ENCODE measurements at places on chromosomes 1 and 21.

DNA sequence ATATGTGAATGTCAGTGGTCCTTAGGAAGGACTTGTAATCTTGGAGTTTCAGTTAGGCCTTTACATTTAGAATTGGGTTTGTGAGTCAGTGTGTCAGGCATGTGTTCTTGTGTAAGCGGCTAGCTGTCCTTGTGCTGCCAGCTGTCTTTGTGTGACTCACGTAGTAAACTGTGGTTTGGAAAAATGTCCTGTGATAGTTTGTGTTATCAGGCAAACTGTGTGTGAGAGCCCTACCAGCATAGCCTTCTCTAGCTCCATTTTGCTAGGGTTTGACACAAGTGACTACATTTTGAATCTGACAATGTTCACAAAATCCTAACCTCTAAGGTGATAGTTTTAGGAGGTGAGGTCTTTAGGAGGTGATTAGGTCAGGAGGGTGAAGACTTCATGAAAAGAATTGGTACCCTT, 6.9 kb upstream of the SLC35D1 start:
- DNase-seq: peak; percentile 89

GRCh38 chr1:225896937-225897549, 8.1 kb upstream of the LEFTY1 start:
- no peak for DNase-seq

- DNase-seq: no peak
These were observed 18.1 kb downstream of the ALDH9A1 start for GRCh38 chr1:165680303-165680702.

DNA sequence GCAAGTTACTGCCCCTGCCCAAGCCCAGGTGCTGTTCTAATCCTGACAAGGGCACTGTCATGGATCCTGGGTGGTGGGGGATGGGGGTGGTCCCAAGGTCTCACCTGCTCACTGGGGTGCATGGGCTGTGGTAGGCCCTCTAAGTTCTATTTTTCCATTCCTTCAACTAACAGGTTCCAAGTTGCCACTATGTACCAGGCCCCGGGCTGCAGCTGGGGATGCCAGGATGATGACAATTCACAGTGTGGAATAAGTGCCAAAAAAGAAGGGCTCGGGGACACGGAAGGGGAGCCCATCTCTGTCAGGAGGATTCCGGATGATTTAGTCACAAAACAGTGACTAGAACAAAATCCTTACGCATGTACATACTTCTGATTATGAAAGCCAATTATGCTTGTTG, 76.0 kb downstream of the STUM start:
- no peak for DNase-seq

DNA sequence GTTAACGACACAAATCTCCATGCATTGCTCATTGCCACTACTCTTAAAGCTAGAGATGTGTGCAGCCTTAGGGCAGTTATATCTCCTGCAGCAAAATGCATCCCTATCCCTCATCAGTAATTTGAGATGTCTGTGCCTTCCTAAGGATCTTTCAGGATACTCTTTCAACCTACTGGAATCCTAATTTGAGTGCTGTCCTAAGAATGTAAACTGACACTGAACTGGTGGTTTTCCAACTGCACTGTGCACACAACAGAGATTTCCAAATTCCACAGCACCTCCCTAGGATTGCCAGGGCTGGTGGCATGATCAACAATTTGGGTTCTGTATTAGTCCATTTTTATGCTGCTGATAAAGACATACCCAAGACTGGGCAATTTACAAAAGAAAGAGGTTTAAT, 193.9 kb downstream of the LTN1 start:
- DNase-seq: no peak

- no peak for DNase-seq
These were observed 6.0 kb upstream of the TGFBR3 start for GRCh38 chr1:91891969-91892368.

GRCh38 chr1:220283625-220284024, 11.4 kb upstream of the RAB3GAP2 start:
- DNase-seq: no peak

DNA sequence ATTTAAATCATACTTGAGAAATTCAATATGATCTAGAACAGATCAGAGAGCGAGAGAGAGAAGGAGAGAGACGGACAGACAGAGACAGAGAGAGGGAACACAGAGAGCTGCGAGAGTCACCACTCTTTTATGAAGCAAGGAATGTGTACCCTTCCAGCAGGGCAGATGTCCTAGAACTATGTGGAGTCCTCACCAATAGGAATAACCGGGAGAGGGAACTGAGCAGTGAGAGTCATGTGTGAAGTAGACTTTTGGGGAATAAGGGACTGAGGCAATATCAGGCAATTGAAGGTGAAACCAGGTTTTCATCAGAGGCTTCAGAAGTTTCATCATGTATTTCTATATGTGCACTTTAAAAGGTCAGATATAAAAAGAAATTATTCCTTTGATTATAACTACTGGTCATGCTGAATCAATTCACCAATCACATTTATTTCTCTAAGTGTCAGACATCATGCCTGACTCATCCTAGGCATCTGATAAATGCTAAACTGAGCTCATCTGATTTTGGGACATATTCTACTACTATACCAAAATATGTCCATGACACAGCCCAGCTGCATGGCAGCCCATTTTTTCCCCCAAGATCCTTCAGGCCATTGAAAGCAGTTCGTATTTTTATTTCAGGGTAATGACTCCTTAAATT, 22.4 kb downstream of the VTCN1 start:
- DNase-seq: peak; percentile 24

- DNase-seq: no peak
These were observed 7.7 kb upstream of the LAMB3 start for GRCh38 chr1:209659909-209660308.

DNA sequence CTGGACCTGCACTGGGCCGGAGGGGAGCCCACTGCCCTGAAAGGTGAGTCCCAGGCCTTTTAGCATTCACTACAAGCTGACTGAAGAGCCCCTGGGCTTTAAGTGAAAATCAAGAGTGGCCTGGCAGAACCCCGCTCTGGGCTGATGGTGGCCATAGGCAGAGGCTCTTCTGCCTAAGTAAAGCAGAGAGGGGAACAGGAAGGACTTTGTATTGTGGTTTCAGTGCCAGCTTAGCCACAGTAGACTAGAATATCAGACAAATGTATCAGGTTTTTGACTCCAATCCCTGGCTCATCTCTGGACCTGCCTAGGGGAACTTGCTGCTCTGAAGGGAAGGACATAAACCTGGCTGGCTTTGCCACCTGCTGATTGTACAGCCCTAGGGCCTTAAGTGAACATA, 10.2 kb upstream of the HENMT1 start:
- no peak for DNase-seq

DNA sequence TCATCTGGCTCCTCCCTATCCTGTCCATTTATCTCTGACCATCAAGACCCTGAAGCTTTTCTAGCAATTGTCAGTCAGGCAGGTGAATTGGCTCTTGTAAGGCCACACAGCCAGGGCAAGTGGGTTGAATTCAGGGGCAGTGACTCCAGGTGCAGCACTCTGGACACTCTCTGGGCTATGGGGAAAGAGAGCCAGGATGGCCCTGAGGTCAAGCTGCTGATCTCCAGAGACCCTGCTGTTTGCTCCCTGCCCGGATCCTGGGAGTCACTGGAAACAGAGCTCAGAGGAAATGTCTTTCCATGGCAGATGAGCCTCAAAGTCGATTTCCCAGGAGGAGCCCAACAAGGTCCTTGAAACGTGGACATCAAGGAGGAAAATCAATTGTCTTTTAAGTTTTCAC, 184.4 kb downstream of the C1orf94 start:
- no peak for DNase-seq

GRCh38 chr1:192170196-192170984, 12.1 kb downstream of the RGS18 start:
- no peak for DNase-seq

- no peak for DNase-seq
These were observed 5.2 kb upstream of the NR5A2 start for GRCh38 chr1:200022239-200022804.

DNA sequence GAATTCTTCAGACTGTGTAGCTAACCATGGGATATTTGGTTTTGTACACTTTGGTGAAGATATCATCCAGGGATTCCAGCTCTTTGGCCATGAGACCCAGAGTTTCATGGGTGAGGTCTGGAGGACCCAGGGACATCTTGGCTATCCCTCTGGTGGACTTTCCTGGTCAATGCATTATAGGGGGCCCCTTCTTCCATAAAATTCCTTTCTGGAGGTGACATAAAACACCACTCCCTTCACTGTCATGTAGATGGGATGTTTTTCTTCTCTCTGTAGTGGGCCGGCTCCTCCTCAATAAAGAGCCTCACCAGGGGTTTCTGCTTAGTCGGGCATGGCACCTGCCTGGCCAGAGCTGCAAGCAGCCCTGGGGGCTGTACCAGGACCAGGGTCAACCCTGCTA, 2.2 kb downstream of the ATPAF1 start:
- DNase-seq: no peak

GRCh38 chr1:55931081-55931940, 648.1 kb downstream of the PLPP3 start:
- DNase-seq: no peak

DNA sequence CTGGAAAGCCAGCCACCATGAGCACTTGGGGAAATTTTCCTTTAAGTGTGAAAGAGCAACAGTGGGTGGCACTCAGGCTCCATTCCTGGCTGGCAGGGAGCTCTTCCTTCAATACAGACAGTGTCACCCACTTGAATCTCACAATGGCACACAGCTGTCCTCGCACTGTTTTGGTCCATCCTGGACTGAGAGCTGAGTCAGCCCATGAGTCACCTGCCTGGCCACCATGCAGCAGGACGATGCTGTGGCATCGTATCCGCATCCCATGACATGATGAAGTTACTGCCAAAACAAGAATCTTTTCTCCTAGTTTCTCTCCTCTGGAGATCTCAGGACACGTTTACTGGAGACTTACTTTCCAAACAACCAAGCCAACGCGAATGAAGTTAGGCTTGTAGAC, 6.0 kb downstream of the TMPRSS2 start:
- DNase-seq: no peak

DNA sequence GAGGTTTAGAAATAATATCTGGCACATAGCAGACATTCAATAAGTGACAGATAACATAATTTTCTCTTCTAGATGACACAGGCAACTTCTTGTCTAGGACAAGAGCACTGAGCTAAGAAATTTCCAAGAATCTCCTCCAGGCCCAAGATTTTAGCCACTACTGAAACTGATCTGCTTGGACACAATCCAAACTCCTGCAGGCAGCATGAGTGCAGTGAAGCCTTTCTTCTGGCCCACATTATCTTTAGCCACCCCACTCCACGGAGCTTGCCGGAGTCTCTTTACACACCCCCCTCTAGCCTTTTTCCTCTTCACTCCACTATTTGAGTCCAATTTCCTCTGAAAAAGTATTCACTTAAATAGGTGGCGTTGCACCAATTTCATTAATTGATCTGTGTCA, 142.9 kb upstream of the DUSP10 start:
- peak; percentile 41 for DNase-seq

DNA sequence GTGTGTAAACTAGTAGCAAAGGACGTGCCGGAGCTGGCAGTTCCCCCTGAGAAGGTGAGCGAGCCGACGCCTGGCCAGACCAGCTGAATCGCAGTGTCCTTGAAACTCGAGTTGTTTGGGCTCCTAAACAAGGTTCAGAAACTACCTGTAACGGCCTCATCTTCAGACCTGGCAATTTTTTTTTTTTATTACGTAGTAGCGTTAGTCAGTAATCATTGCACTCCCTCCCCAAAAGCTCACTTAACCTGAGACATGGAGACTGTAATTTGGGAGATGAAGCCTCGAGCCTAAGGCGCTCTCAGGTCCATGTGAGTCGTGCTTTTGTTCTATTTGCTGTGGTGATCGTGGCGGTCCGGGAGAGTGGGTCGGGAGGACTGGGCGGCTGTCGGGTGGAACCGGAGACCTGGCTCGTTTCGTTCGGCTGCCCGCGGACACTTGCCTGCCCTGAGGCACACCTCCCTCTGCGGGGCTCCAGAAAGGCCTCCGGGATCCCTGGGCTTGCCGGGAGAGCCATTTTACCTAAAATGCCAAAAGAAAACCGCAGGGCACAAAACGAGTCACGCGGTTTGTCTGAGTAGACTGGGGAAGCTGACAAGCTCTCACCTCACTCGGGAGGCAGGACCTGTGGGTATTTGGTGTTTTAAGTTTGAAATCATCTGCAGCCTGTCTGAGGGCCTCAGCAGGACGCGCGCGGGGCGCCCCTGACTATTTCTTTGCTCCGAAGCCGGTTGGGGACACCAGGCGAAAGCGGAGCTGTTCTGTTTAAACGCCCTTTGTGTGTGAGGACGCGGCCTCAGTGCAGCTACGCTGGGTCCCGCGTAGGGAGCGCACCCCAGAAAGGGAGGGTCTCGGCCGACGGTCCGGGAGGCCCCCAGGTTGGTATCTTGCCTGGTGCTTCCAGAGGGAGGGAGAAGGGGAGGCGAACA, 722 bp downstream of the LHX8 start:
- DNase-seq: no peak

DNA sequence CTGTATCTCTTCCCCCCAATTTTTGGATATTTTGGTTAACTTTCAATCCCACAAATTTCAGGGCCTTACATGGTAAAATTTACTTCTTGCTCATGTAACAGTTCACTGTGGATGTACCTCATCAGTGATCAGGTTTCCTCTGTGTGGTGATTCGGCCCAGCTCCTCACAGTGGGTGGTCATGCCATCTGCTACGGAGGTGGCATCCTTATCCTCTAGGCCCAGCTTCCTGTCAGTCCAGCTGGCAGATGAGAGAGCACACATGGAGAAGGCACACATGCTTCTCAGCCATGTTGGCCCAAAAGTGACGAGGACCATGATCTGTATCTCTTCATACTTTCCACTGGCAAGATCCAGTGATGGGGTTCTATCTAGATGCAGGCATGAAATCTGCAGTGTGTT, 27.2 kb downstream of the PCBP3 start:
- no peak for DNase-seq

Measured in AG09319 (cell line).